Urothelium cell line (cell line): ENCODE measurements at places on chromosomes 6 and 20.

DNA sequence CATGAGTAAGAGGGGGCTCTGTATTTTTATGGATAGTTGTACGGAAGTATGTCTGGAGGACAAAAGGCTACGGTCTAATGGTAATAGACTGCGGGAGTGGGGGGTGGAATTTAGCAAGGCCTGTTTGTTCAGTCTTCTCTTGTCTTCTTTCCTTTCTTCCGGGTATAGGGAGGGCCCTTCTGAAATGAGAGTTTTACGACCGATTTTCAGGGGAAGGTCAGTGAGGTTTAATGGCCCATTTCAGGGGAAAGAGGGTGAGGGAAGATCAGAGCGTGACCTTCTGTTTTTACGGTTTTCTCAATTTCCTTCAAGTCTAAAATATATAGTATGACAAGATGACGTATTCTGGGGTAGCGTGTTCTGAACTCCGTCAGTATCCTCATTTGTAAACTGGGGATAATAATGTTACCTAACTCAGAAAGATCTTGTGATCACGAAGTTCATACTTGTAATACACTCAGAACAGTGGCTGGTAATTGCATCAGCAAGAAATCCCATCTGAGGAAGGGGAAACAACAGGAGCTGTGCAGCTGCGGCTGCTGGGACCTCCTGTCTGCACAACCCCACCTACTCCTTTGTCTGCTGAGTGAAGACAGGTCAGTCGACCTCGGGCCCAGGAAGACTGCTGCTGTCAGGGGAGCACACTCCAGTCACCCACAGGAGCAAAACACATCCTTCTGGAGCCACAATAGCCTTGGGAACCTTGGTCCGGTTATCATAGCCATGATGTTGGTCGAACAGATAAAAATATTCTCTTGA, 90.4 kb downstream of the MAP3K7 start:
- no peak for DNase-seq

GRCh38 chr6:44255105-44255808, 2.1 kb downstream of the SLC35B2 start:
- no peak for DNase-seq

GRCh38 chr6:136306466-136306865, 16.8 kb upstream of the BCLAF1 start:
- no peak for DNase-seq

- DNase-seq = no peak
Measured at GRCh38 chr6:165782134-165782533, 119.1 kb upstream of the PDE10A start.

DNA sequence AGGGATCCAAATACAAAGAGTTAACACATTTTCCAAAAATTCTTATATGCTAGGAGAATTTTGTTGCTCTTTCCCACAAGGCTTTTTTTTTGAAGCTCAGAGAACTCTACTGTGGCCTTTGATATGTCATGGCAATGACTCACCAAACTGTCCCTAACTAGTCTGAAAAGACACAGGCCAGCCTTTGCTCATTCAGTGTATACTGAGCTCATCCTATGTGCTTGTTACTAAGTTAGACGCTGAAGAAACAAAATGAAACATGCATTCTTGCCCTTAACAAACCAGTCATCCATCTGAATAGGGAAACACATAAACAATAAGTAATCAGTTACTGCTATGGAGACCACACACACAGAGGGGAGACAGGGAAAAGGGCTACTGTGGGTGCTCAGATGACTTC, 291.8 kb downstream of the FOXC1 start:
- no peak for DNase-seq

GRCh38 chr6:89610149-89610642, 28.4 kb downstream of the LYRM2 start:
- DNase-seq = peak; percentile 43

DNA sequence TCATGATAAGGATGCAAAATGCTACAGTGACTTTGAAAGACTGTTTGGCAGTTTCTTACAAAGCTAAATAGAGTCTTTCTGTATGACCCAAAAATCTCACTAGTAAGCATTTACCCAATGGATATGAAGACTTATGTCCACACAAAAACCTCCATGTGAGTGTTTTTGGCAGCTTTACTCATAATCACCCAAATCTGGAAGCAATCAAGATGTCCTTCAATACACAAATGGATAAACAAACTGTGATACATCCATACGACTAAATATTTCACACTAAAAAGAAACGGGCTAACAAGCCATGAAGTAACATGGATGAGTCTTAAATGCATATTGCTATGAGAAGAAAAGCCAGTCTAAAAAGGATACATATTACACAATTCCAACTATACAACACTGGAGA, 117.2 kb downstream of the PDE10A start:
- DNase-seq = no peak

GRCh38 chr20:39752262-39752876, 790.2 kb downstream of the DHX35 start:
- no peak for DNase-seq

GRCh38 chr6:105458084-105458483, 55.2 kb upstream of the PREP start:
- DNase-seq = no peak

DNA sequence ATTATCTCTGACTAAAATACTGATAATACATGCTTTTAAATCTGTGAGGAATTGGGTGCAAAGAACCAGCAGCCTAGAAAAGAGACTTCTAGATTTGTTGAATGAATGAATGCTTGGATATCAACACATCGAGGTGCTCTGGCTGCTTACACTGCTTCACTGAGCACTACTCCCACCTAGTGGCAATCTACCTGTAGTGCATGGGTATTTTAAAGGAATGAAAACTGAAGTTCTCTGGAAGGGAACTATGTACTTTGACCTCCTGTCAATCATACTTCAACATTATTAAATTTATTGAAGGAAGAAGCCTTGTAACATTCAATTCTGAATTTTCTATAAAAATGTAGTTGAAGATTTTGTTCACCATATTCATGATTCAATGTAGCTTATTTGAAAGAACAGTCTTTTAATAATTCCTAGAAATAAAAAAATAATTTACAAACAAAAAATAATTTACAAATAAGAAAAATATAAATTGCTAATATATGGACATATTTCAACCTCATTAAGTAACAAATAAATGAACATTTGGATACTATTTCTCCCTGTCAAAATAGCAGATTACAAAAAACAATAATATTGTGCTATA, 111.2 kb upstream of the MMS22L start:
- peak; percentile 37 for DNase-seq

DNA sequence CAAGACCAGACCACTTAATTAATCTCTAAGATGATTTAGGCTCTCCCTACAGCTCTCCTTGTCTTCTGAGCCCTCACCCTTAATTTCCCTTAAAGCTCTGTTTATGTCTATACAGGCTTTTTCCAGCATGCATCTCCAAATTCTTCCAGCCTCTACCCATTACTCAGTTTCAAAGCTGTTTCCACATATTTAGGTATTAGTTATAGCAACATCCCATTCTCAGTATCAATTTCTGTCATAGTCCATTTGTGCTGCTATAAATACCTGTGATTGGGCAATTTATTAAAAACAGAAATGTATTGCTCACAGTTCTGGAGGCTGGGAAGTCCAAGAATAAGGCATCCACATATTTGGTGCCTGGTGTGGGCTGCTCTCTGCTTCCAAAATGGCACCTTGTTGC, 2.3 kb upstream of the SERPINB1 start:
- DNase-seq = no peak

GRCh38 chr20:38164069-38164468, 1.0 kb downstream of the TGM2 start:
- DNase-seq = no peak

DNA sequence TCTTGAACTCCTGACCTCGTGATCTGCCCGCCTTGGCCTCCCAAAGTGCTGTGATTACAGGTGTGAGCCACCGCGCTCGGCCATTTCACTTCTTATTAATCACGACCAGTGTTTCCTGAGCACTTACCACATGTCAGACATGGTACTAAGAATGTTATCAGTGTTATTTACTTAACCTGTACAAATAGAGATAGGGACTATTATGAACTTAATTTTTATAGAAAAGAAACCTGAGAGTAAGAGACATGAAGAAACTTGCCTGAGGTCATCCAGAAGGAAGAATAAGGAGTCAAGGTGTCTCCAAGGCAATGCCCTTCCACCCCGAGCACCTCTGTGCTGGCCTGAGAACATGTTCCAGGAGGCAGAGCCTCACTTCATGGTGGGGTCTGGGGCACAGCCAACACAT, 29.3 kb upstream of the EZR start:
- DNase-seq = no peak

GRCh38 chr6:127385668-127386430, 42.4 kb upstream of the ECHDC1 start:
- no peak for DNase-seq

DNA sequence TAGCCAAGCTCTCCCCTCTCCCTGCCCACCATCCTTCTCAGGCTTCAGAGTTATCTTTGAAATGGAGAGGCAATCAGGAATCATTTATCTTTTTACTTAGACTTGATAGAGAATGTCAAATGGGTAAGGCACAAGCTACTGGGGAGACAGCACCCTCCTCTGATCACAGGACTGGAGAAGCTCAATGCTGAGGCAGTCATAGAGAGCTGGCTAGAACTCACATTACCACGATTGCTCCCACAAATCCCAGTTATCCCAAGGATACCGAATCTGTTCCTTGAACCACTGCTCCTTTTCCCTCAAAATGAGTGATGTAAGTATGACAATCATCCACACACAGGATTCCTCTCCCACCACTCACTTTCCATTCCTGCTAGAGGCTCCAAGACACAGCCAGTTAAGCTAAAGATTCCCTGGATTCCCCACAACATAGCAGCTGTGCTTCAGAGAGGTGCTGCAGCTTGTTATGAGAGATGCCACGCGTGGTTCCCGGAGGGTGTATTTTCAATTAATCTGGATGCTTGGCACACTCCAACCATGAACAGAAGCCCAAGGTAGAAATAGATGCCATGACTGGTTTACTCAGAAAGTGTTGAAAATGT, 96.2 kb upstream of the VGLL2 start:
- no peak for DNase-seq

DNA sequence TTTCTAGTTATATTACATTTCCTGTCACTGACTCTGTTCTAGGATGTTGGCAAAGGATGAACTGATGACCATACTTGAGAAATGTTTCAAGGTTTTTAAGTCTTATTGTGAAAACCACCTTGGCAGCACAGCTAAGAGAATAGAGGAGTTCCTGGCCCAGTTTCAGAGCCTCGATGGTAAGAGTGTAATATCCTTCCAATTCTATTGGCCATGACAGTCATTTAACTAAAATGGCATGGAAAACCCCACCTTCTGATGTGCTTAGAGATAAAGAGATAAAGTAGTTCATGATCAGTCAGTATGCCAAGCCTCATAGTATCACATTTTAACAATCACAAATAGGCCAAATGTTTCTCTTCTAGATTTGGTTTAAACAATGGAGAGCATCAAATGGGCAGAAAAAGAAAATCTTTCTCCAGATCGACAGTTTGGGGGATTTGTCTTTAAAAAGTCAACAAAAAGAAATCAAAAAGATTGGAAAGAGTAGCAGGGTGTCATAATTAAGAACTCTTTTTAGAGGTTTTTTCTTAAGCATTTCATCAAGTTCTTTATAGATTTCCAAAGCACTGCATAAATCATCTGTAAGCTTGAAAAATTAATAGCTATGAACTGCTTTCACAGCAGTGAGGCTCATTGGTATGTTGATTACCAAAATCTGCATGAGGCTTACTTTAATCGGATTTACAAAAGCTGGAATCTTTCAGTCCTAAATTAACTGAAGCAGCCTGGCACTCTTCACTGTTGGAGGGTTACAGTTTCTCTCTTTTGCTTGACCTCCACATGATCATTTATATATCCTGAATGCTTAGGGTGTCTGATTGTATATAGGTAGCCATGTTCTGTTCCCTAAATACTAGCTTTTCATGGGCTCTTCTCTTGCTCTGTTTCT, 48.7 kb downstream of the AKIRIN2 start:
- DNase-seq = no peak

- no peak for DNase-seq
Measured at GRCh38 chr6:17491416-17492142, 98.2 kb downstream of the CAP2 start.

DNA sequence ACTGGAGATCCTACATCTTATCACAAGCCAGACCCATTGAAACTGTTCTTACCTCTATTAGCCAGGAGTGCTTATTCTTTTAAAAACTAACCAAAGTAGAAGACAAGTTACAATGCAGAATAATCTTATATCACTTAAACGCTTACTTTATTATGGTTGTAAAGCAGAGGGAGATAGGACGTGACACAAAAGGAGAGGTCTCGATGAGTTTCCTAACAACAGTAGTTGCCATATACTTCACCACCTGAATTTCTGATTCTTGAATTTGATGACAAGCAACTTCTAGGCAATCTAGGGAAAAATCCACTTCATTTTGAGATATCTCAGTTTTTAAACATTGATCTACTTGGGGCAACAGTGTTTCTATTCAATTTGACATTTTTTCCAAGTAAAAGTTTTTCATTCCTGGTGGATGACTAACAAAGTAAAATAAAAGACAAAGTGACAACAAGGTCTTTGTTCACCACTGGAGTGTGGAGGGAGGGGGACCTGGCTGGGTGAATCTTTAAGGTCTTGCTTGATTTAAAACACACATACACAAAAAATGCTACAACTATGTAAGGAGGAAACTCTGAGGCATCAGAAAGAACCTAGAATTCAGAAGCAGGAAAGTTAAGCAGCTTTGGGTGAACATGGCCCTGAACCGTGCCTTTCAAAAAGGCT, 110.9 kb downstream of the SMLR1 start:
- DNase-seq = peak; percentile 66

GRCh38 chr6:121555201-121555600, 119.8 kb downstream of the GJA1 start:
- DNase-seq = no peak

DNA sequence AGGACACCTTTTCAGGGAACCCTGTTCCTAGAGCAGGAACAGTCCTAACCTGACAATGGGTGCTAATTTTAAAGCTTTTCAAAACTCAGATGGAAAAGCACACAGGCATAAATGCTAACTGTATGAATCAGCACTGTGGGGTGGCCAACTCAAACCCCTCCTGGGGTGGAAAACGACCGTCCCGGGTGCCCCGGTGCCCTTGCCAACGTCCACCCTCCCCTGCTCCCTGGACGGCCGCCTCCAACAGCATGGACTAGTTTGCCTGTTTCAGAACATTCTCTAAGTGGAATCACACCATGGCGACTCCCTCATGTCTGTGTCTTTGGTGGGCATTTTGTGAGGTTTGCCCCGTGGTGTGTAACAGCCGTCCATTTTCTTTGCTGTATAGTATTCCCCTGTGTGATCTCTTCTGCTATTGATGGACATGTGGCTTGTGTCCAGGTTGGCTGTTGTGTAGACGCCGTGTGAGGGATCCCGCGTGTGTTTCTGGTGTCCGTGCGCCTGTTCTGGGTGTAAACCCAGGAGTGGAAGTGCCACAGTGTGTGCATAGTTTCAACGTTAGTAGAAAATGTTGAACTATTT, 5.8 kb downstream of the COL20A1 start:
- DNase-seq = no peak

GRCh38 chr20:53652090-53652858, 58.6 kb upstream of the ZNF217 start:
- DNase-seq = no peak

- DNase-seq = no peak
Measured at GRCh38 chr6:32488083-32488482, 42.0 kb downstream of the HLA-DRB5 start.

DNA sequence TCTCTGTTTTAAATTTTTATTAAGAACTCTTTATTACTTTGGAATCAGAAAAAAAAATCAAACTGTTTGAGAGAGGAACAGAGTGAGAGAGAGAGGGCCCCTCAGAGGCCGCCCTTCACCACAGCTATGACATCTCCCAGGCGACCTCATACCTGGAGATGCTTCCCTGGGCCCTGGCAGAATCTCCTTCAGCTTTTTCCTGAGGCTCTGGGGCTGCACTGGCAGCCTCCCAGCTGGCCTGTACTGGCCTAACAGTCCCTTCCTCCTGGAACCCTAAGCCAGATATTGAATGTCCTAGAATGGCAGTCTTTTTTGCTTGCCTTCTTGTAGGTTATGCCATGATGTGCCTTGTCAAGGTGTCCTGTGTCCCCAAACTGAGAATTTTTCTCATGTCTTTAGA, 13.7 kb downstream of the ABHD12 start:
- DNase-seq = no peak
